Ovary (tissue), 10 donors: ENCODE measurements at places on chromosomes 5 and 9. TPM values are rescaled to one million over a fixed set of nuclear protein-coding genes. Genes with fewer than 3 reads are reported as not detected.
A peak's percentile ranks its signal among the peaks of the same experiment; 100 is the strongest.

- no peak for DNase-seq
Observed at GRCh38 chr5:73387601-73388305, 60.8 kb downstream of the FOXD1 start.

DNA sequence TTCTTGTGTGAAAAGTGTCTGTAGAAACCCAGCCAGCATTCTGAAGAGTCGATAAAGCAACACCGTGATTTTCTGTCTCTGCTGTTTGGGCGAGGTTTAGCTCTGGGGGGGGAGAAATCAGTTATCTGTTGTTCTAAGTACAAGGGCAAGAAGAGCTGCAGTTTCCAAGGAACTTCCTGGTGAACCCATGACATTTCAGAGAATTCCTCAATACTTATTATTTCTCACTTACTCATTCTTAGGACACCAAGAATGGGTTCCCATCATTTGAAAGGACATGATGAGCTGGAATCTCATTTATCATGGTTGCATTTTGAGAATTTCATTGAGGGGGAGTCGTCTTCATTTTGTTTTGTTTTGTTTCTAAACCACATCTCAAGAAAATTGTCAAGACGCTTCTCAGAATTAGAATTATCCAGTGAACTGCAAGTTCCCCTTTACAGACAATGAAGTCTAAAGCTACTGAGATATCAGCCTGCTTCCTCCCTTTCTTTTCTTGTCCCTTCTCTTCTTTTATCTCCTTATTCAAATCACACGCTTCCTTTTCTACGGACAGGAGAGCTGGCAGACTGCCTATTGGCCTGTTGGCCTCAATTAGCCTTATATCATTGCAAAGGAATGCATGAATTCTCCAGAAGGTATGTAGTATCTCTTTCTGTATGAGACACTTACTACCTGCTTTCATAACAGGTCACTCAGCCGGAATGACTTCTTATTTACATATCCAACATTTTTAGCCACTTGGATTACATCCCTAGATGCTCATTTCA is 53.7 kb downstream of the ZNF462 start:
- DNase-seq = peak; percentile 54

- DNase-seq = no peak
Observed at GRCh38 chr5:168878135-168878745, 299.1 kb upstream of the PANK3 start.

DNA sequence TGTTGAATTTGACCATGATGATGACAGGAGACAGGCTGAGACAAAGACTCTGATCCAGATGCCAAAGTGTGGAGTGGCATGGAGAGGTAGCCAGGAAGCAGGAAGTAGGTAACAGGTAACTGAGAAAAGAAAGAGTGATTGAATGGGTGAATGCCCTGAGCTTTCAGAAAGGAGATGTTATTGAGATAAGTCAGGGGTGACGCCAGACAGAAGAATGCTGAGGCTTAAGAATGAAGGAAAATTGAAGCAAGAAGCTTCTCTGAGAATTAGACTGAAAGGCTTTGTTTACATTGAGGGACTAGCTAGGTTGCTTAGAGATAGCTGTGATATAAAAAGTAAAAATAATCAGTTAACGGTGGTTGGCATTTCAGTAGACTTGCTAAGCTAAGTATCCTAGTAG is 165.7 kb downstream of the PSAT1 start:
- DNase-seq = no peak

DNA sequence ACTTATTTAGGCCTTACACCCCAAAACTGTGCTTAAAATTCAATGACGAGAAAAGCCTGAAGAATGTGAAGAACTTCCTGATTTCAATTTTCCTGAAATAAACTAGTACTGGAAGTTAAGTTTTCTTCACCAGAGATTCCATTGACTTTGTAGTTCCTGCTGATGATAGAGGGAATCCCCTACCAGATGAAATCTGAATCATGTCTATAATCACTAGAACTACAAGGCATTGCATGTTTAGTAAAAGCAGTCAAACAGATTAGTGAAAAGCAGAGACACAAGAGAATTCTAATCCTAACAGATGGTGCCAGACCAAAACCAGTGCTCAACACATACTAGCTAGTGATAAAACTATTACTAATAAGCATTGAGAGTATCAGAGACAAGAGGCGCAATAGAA is 130.0 kb downstream of the PDE4D start:
- DNase-seq = no peak

GRCh38 chr5:78594021-78594420 is 54.6 kb downstream of the LHFPL2 start:
- DNase-seq = no peak

DNA sequence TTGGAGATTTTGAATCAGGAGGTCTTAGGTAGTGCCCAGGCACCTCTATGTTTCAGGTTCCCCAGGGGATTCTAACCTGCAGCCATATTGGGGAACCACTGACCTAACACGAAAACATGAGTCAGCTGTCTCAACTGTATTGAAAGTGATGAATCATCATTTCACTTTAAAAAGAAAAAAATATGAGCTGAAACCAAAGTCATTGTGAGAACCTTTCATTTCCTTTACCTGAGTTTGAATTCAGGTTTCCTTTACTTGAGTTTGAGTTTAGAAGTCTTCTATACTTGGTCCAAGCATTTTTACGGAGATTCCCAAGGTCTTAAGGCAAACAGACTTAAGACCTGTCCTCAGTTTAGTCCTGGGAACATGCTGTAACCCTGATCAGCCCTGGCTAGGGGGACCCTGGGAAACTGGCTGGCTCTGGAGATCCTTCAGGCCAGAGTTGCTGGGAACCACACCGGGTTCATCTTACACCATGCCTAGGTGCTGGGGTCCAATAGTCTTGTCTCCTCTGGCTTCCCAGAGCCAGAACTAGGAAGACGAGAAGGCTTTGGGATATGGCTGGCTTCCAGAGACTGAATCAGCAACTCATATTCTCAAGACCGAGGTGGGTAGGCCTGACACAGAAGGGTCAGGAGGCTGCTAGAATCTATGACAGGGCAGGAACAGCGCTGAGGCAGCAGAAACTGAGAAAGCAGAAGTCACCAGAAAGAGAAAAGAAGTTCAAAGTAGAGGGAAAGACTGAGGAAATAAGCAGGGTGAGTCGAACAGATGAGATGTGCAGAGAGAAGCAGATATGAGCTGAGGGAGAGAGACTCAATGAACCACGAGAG is 16.4 kb upstream of the PDCD1LG2 start:
- DNase-seq = no peak

DNA sequence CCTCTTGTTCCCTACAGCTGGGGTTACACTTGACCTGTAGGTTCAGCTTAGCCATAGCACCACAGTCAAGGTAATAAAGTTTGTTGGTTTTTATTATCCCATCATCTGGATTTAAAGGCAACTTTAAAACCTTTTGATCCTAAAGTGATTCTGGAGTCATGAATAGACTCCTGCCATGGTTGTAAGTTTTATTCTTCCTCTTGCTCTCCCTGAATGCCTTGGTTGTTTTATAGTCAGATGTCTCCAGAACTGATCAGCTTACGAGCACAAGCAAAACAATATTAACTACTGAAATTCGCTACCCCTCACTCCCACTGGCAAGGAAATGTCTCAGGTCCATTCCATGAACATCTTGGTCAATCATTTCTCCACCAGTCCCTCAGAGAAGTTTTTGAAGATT is 1328.6 kb downstream of the PTPRD start:
- DNase-seq = no peak

ACER2 gene
- 3.3 TPM for total RNA-seq

NUP214 gene
- 33.7 TPM for total RNA-seq

SPINK6 gene
- total RNA-seq = not detected

KIF27 gene
- total RNA-seq = 7.4 TPM

PCDHGA11 gene
- 3.3 TPM for total RNA-seq
